ENCODE measurements at places on chromosomes 2 and 18.

DNA sequence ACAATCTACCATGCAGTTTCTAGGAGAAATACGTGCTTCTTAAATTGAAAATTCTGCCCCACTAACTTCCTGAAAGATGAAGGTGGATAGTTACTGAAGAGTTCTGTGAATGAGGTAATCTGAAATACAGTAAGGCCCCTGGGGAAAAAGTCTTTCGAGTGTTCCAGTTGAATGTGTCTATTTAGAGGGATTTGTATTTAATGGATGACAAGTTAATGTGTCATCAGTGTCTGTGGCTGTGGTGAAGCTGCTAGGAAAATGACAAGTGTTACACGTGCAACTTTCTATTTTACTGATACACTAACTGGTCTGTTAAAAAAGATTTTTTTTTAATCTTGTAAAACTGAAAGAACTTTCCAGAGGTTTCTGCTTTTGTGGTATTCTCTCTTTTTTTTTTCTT lies 384.6 kb downstream of the STK39 start:
- DNase-seq, result no peak

DNA sequence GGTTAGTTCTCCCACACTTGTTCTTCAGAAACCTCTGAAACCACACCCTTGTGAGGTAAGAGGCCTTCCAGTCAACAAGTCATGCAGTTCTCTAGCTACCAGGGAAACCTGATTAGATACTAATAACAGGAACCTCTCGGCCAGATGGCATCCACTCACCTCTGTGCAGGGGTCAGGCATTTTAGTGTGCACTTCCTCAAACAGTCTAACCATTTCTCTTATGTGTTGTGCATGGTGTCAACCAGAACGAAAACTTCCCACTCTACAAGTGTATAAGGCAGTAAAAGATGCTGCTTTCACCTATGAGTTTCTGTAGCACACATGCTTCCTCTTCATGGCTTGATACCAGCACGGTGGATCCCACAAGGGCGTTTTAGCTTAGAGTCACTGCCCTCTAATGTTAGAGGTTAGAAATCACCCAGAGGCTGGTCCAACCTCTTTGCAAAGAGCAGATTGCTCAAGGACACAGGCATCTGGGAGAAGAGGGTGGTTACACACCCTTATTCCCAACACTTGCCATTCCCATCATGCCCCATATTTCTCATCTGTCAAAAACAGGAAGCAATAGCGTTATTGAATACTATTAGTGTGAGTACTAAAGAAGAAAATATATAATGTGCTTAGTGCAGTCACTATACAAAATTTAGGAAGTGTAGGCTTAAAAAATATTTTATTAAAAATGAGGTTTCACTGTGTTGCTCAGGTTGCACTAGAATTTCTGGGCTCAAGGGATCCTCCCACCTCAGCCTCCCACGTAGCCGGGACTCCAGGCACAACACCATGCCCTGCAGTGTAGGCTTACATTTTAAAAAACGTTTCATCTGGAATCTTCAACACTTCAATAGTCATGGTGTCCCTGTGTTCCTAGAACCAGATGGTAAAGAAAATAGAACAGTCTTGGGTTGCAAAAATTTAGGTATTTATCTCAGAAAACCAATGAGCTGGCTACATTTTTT lies 34.5 kb upstream of the RAB31 start:
- DNase-seq, result no peak

DNA sequence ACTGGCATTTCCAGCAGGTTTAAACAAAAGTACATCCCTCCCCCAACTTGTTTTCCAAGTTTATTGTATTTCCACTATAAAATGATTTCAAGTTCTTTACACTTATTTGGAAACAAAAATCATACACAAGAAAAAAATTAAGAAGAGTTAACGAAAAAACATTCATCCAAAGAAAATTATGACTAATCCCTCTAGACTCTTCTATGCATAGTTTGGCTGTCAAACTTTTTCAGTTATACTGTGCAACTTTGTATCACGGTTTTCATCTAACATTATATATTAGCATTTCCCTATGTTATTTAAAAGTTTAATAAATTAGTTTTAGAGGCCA lies 627 bp downstream of the WDCP start:
- DNase-seq, result no peak

DNA sequence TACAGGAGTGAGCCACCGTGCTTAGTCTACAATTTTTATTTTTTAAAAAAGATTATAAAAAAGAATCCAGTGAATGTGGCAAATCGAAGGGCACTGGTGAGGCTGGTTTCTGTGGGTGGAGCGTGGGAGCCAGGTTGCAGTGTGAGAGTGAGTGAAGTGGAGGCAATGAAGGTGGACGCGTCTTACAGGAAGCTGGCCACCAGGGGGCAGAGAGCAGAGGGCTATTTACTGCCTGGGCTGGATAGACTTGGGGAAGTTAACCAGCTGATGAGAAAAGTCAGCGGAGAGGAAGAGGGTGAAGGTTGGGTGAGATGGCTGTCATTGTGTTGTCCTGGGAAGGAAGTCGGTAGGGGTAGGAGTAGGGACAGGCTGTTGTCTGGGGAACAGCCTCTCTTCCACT lies 6.8 kb downstream of the SCTR start:
- no peak for DNase-seq

GRCh38 chr2:135607561-135607960 lies 76.3 kb downstream of the R3HDM1 start:
- no peak for DNase-seq

DNA sequence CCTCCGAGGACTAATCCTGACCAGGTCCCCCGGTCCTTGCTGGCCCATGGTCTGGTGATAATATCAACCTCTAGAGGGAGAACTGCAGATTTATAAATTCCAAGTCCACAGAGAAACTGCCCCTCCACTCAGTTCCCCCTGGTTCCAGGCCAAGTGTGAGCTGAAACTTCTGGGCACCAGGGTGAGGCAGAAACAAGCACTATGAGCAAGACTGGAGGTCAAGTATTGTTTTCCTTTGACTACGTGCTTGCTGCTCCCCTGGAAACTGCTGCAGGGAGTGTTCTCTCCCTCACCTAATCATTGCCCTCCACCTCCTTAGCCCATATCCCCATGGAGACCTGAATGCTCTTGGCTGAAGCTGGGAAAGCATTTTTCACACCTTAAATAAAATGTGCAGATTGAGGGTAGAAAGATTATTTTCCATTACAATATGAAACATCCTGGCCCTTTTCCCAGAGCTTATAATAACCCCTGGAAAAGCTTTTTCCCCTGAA lies 135.2 kb downstream of the RDH14 start:
- no peak for DNase-seq

DNA sequence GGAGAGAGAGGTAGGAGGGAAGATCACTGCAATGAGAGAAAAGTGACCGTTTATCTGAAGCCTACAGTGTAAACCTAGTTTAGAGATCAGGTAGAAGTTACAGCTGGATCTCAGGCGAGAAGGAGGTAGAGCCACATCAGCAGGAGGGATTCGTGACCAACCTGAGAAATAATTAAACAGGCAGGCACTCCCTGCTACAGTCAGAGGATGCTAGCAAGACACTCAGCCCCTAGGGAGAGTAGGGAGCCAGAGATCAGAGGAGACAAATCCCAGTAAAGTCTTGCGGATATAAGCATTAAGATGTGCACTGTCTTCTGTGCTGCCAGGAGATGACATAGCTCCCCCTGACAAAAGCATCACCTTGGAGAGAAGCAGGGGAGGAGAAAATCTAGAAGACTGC lies 629.1 kb upstream of the SLC39A10 start:
- no peak for DNase-seq

DNA sequence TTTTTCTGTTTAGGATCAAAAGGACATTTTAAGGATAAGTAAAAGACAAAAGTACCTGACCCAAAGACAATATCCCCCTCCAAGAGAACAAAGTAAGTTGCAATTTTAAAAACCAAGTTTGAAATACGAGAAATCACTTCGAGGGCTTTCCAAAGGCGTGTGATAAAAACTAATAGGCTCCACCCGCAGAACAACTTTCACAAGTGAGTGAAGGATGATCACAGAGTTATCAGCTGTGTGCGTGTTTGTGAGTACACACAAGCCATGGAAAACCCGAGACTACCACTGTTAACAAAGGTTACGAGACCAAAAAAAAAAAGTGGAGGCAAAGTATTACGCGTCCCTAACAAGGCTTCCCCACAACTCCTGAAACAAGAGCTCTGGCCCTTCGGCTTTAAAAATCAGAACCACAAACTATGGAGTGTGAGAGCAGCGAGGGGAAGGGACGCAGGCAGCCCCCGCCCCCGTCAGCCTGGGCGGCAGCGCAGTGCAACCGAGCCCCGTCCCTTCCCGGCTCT lies 719 bp downstream of the SMAD2 start:
- no peak for DNase-seq

- DNase-seq, result no peak
Observed at GRCh38 chr2:10438688-10439087, 9.4 kb downstream of the ODC1 start.

DNA sequence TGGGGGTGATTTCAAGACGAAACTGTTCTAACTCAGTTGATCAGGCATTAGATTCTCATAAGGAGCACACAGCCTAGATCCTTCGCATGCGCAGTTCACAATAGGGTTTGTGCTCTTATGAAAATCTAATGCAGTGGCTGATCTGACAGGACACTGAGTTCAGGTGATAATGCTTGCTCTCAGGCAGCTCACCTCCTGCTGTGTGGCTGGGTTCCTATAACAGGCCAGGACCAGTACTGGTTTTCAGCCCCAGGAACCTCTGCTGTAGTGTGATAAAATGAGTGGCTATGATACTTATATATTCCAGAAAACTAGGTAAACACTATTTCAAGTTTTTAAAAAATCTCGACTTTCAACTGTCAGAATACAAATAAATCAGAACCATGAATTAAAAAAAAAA lies 271.4 kb downstream of the GALNT13 start:
- DNase-seq, result no peak

GRCh38 chr2:186159101-186159500 lies 327.0 kb upstream of the ZC3H15 start:
- DNase-seq, result no peak
